ENCODE measurements at places on chromosomes 13 and 19.

- peak; percentile 89 for DNase-seq
These were observed 1632.0 kb downstream of the PCDH9 start for GRCh38 chr13:65597839-65598818.

- no peak for DNase-seq
These were observed 200.2 kb downstream of the COL4A1 start for GRCh38 chr13:110106726-110107125.

DNA sequence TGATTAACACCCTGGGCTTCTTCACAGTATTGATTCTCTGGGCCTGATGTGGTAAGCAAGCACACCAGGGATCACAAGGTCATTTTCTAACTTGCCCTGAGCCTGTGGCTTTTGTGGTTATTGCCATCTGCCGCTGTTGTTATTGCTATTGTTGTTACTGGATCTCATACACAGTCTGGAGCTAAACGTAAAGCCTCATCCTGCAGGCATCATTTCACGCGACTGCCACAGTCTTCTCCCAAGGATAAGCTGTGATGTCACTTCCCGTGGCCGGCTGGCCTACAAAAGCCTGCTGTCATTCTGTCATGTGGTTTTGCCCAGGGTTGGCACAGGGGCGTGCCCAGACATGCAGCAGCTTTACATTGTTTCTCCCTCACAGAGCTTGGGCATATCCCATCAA lies 154.0 kb upstream of the GPR12 start:
- no peak for DNase-seq

DNA sequence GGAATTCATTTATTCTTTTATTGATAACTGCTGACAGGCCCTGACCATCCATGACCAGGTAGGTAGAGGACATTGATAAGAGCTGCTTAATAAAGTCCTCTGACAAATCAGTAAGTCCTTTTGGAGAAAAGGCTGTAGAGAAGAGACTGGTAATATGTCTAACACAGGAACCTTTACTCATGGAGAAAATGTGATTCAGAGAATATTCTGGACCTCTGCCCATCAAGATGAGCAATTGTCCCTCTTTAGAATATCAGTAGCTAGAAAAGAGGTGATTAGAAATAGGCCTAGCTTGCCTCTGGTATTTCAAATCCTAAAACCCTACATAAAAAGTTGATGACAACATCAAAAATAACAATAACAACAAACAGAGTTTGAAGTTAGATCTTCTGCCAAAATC lies 642.3 kb downstream of the TBC1D4 start:
- peak; percentile 5 for DNase-seq

- no peak for DNase-seq
These were observed 75.0 kb upstream of the OXGR1 start for GRCh38 chr13:97069050-97069815.

GRCh38 chr13:111539252-111539651 lies 218.8 kb downstream of the TEX29 start:
- DNase-seq, result no peak

DNA sequence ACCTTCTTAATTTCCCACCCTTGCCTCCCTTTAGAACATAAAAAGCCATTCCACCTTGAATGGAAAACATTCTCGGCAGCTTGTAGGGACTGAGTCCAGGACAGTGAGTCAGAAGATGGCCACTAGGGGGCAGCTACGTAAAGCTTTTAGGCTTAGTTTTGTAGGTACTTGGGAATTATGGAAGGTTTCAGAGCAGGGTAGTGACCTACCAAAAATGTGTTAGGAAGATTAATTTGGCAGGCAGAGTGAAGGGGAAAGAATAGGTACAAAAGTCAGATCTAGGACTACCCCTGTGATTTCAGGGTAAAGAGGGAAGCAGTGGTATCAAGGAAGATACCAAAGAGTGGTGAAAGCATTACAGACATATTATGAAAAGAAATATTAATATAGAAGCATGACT lies 198.4 kb downstream of the NDFIP2 start:
- DNase-seq, result no peak

DNA sequence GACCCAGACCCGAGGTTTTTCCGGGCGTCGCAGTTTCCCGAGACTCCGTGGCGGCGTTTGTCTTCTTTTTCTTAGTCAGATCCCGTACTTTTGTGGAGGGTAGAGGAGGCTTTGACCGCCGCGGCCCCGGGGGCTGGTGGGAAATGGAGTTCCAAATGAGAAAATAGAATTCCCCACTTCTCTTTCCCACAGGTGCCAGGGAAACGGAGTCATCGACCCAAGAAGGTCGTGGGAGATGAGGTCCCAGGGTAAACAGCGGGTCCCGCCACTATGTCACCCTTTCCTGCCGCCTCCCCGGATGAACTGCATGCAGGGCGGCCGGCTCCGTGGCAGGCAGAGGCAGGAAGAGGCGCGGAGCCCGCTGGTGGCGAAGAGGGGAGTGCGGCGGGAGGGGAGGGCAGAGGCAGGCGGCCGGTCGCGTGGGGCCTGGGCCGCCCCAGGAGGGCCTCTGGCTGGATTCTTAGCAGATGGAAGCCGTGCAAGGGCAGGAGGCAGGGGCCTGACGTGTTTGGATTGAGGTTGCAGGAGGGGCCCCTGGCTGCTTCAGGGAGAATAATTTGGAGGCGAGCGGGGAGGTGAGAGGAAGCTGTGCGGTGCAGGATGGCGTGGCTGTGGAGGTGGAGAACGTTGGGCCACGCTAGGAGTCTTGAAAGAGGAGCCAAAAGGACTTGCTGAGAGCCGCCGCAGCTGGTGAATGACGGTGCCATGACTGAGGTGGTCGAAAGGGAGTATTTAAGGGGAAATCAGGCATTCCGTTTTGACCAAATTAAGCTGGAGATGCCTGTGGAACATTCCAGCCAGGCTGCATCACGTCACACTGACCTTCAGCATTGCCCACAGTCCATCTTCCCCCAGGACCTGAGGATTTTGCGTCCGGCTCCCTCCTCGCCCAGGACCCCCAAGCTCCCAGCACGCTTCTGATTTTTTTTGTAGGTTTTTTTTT lies 11.7 kb downstream of the CYTH2 start:
- no peak for DNase-seq

- DNase-seq, result no peak
These were observed 211.2 kb upstream of the SOX1 start for GRCh38 chr13:111855786-111856185.

DNA sequence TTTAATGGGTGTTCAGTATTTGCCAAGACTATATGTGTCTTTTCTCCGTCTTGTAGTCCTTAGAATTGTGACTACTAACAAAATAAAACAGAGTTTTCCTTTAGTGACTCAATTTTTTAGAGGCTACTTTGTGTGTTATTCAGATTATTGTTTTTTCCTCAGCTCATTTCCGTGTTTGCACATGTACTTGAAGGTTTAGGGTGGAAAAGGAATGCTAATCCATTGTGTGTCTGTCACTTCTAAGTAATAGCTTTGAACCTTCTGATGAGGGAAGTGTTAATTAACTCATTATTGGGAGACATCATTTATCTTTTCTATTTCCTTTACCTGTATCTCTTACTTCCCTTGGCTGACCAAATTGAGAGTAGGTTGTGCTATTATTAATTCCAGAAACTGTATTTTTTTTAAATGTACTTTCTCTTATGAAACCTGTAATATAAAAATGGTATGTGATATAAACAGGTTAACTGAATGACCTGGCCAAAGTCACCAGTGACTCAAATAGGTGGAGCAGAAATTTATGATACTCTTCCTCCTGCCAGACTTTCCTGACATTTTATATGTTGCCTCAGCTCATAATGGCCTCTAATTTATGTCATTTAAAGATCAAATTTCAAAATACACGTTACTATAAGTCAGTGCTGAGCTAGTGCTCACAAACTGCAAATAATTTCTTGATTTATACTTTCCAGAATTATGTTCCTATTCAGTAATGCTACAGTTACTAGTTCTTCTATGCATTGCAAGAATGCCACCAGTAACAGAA lies 88.8 kb downstream of the LMO7 start:
- DNase-seq, result no peak

- no peak for DNase-seq
These were observed 110.5 kb downstream of the ZDHHC20 start for GRCh38 chr13:21348488-21349120.

DNA sequence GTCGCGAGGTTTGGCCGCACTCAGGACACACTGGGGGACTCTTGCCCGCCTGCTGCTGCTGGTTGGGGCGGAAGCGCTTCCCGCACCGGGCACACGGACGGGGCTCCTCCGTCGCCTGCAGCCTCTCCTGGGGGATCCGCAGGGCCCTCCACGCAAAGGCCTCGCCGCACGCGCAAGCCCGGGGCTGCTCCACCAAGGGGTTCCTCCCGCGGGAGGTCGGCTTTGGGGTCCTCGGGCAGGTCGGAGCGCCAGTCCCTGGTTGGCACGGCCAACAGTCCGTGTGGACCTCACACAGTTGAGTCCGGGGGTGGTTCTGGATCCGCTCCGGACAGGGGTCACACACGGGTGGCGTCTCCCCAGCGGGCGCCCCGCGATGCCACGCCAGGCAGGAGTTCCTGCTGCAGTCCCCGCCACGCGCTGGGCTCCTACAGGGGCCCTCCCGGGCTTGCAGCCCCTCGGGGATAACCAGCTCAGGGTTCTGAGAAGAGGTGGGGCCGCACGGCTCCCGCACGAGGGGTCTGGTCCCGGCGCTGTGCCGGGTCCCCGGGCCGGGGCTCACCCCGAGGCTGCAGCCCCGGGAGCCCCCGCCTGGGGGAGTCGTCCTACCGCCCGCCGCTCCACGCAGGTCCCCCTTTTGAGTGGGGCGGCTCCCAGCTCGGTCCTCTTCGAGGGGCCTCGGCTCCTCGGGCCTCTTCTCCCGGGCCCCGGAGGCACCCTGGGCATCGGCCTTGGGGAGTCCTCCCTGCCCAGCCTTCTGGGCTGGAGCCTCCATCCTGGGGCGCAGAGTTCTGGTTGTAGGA lies 6.2 kb upstream of the ZNF497 start:
- DNase-seq, result no peak

DNA sequence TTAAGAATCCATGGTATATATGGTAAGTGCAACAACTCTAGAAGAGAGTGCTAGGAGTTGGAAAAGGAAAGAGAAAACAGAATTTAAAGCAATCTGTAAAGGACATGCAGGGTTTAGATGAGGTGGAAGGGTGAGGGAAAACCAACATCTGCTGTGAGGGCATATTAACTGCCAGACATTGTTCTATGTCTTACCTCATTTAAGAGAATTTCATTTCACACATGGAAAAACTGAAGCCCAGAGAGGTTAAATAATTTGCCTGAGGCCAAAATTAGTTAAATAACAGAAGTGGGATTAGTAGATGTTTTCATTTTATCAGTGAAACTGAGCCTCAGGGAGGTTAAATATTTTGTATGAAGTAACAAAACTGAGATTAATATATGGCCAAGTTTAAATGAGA lies 7.4 kb upstream of the USPL1 start:
- no peak for DNase-seq

GRCh38 chr13:51339952-51340732 lies 651 bp downstream of the SERPINE3 start:
- no peak for DNase-seq

DNA sequence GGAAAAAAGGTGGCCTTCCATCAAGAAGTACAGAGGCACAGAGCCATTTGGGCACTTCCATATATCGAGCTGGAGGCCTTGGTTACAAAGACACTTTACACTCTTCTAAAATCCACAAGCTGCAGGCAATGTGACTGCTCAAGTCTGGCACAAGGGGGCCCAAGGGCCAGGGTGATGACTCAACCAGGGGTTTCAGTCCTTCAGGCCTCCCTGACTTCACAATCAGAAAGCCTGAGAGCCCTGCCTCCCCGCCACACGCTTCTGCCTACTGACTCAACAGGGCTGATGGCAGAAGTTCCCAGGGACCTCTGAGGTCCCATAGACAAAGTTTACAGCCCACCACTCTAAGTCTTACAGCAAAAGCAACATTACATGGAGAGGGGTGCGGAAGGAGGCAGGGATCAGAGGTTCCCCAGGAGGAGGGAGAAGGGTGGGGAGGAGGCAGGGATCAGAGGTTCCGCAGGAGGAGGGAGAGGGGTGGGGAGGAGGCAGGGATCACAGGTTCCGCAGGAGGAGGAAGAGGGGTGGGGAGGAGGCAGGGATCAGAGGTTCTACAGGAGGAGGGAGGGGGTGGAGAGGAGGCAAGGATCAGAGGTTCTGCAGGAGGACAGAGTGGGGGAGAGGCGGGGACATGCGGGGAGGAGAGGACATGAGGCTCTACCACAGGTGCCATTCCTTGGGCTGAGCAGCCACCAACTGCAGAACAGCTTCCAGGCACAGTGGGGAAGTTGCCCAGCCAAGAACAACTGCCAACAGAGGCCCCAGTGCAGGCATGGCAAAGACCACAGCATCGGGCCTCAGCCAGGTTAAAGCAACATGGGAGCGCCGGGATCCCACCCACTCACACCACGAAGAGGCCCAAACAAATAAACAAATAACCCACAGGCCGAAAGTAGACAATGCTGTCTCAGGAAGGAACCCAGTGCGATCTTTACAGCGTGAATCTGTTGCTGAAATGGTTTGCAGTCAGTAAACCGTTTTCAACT lies 52.0 kb downstream of the SLC7A1 start:
- DNase-seq, result no peak

DNA sequence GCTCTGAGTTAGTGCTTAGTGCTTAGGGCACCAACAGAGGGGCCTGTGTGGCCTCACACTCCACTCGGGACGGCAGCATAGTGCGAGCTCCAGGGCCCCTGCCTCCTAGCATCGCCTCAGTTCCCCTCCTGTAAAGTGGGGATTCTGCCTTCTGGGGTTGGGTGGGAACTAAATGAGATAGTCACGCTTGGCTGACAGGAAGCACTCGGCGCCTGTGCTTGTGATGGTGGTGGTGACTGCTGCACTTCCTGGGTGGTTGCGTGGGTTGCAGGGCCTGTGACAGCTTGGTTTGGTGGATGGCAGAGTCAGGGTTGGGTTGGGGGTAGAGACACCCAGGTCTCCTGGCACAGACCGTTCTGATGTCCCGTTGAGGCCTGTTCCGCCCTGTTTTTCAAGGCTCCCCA lies 7.7 kb downstream of the PLEKHF1 start:
- no peak for DNase-seq

GRCh38 chr19:1445932-1446712 lies 3.8 kb upstream of the APC2 start:
- DNase-seq, result no peak

DNA sequence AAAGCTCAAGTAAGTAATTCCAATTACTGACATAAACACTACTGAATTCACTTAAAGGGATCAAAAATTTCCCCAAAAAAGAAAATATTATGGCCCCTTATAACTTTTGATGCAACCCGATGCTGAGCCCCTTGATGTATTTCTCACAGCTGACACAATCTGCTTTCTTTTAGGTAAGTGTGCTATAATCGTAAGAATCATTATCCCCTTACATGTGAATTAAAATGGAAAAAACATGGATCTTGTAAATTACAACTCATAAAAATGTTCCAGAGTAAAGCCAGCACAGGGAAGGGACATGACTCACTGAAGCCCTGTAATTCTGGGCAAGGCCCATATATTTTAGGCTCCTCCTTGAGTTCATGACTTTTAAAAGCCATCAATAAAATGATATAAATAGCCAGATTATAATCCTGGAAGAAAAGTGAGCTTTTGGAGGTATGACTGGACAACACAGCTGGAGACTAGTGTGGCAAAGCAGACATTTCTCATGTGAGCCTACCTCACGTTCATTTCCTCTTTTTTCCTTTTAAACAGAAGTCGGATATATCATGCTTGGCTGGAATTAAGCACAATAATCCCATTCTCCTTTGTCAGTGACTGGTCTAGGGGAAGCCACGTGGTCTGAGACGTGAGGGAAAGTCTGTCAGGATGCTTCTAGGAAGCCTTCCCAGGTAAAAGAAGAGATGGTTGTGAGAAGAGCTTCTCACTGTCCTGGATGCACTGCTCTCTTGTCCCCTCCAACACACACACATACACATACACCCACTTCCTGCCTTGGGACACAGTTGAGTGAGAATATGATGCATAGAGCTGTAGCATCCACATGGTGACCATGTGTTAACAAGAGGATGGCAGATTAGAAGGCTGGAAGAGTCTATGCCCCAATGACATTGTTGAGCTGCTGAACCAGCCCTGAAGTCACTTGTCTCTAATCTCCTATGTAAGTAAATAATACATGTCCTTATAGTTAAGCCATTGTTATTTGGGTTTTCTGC lies 165.4 kb downstream of the RGCC start:
- no peak for DNase-seq
